ENCODE measurements at places on chromosomes 3 and 15. TPM values are rescaled to one million over a fixed set of nuclear protein-coding genes. Genes with fewer than 3 reads are reported as not detected.
A peak's percentile ranks its signal among the peaks of the same experiment; 100 is the strongest.

GRCh38 chr3:73516631-73517030 lies 108.1 kb downstream of the PDZRN3 start:
- peak; percentile 49 for DNase-seq

- no peak for DNase-seq
Observed at GRCh38 chr15:81894061-81894460, 151.8 kb downstream of the MEX3B start.

GRCh38 chr15:64341961-64342360 lies 14.0 kb downstream of the CSNK1G1 start:
- DNase-seq = no peak

- no peak for DNase-seq
Observed at GRCh38 chr3:184325715-184326369, 11.4 kb downstream of the EIF4G1 start.

- DNase-seq = no peak
Observed at GRCh38 chr3:163776743-163777142, 1301.6 kb downstream of the SI start.

CACNA1D gene
- total RNA-seq = 0.78 TPM

SEMA7A gene
- total RNA-seq = 1.2 TPM

Data from Right ventricle myocardium superior (tissue), 1 donor.